Lung (tissue), 17 donors: ENCODE measurements at places on chromosomes 7 and 10.

DNA sequence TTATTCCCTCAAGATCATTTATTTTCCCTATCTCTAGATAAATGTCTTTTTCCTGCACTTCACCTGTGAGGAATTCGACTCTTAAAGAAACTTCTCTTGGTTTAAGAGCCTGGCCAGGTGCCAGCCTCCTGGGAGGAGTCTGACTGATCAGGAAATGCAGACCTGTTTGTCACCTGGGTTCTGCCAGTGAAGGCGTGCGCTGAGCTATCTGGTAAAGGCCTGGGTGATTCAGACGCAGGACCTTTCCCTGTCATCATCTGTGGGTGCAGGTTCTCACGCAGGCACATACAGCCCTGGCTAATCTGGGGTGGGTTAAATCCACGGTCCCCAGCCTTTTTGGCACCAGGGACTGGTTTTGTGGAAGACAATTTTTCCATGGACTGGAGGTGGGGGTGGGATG lies 65.3 kb upstream of the AQP1 start:
- peak; percentile 59 for DNase-seq
- peaks cover 2% of the 10 kb centered on the region for H3K36me3 ChIP-seq
- H3K4me3 ChIP-seq, result no peak overlapping the region
- no peaks in the 10 kb centered on the region for H3K27me3 ChIP-seq
- no peak overlapping the region for H3K27ac ChIP-seq

DNA sequence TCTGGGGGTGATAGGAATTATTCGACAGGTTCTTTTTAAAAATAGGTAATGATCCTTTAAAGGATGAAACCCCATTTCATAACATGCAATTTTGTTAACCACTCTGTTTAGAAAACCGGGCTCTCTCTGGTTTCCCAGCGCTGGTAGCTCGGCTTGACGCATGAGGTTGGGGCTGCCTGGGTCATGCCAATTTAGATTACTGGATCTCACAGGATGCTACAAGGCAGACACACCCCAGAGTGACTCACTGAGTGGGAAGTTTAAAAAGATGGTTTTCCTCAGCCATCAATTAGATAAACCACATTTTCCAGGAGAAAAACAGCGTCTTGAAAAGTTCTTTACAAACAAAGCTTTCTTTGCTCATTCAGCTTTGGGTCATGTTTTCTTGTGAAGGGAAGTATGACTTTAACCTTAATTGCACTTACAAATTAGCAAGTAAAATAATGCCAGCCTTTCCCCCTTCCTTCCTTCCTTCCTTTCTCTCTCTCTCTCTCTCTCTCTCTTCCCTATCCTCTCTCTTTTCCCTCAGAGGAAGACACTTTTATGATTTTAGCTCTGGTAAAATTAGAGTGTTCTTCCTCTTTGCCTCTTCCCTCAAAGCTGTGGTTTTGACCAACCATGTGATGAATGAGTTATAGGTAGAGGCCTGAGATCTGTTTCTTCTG lies 99.8 kb downstream of the EPDR1 start:
- H3K4me3 ChIP-seq, result no peak overlapping the region
- no peaks in the 10 kb centered on the region for H3K4me1 ChIP-seq
- no peak for DNase-seq
- no peaks in the 10 kb centered on the region for H3K27me3 ChIP-seq

DNA sequence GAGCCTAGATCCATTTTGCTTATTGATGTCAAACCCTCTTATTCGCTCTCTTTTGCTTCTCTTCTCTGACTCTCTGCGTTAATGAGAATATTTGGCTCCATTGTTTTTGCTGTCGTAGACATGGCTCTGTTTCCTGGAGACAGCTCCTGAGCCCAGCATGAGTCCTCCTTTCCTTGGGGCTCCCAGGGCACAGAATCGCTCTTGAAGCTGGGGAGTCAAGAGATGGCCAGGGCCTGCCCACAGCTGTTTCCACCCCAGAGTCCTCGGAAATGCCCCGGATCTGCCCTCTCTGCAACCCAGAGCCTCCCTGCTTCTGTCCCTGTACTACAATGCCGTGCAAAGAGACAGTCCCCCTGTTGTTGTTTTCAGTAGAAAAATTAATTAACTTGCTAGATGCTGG lies 566.7 kb upstream of the FOXK1 start:
- no peaks in the 10 kb centered on the region for H3K27me3 ChIP-seq
- no peaks in the 10 kb centered on the region for H3K36me3 ChIP-seq
- H3K27ac ChIP-seq, result no peak overlapping the region

DNA sequence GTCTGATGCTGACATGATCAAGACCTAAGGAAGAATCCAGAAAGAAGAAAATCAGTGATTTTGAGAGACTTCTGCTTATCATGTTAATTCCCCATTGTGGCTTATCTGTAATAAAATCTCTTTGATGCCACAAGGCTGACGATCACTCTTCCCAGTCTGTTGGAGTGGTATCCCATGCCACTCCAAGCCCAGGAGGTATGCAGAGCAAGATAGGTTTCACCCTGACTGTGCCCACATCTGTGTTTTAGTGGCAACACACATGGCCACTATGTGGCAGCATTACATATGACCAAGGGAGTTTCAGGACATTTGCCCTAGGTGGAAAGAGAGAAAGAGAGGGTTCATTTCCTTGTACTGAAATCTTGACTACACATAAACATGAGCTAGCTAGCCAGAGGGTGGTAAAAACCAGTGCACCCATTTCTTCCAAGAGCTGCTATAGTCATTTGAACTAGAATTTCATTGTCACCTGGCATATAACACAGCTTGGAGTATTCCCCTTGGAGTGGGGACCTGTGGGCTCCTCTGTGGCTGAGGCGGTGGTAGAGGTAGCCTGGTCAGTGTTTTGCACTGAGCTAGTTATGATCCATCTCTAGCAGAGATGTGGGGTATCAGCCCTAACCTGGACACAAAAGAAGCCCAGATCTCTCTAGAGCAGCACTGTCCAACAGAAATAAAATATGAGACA lies 20.8 kb downstream of the LAMB4 start:
- no peak overlapping the region for H3K4me3 ChIP-seq
- H3K36me3 ChIP-seq, result no peaks in the 10 kb centered on the region
- no peak for DNase-seq
- no peaks in the 10 kb centered on the region for H3K4me1 ChIP-seq

GRCh38 chr10:103542764-103543616 lies 49.5 kb downstream of the NEURL1 start:
- H3K4me3 ChIP-seq, result no peak overlapping the region
- no peaks in the 10 kb centered on the region for H3K27me3 ChIP-seq
- DNase-seq, result peak; percentile 82
- no peak overlapping the region for H3K27ac ChIP-seq

- H3K27me3 ChIP-seq, result no peaks in the 10 kb centered on the region
- H3K4me3 ChIP-seq, result no peak overlapping the region
- no peak for DNase-seq
- H3K27ac ChIP-seq, result no peak overlapping the region
- no peaks in the 10 kb centered on the region for H3K4me1 ChIP-seq
Measured at GRCh38 chr7:102993718-102994029, 80.9 kb downstream of the LRRC17 start.

DNA sequence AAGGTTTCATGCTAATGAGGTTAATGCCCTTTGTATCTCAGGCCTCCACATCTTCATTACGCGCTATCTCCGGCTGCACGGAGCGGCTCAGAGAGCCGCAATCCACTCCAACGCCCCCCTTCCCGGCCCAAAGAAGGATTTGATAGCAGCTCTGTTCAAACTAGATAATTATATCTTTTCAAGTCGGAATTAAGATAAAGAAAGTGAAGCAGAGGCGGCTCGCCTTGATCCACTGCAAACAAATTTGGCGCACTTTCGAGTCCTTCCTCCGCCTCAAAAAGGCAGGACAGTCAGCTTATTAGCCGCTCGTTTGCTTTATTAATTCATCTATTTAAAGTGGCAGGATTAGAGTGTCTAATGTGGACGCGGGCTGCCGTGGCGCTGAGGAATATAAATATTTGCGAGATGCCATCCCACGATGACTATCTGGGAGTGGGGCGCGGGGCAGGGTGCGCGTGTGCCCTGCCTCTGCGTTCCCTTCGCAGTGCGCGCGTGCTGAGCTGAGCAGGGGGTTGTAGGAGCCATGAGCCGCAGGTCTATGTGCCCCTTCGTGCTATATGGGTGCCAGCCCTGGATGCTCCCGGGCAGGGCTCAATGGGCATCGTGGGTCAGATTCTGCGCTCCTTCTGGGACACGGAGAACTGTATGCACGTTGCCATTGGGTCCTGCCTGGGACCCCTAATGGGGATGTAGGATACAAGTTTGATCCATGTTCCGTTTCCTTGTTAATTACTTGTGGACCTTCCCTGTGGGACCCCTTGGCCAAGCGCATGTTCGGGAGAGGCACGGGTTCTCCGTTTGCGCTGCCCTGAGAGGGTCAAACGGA lies 9.0 kb downstream of the EMX2 start:
- no peaks in the 10 kb centered on the region for H3K36me3 ChIP-seq
- no peaks in the 10 kb centered on the region for H3K4me1 ChIP-seq
- H3K4me3 ChIP-seq, result no peak overlapping the region

DNA sequence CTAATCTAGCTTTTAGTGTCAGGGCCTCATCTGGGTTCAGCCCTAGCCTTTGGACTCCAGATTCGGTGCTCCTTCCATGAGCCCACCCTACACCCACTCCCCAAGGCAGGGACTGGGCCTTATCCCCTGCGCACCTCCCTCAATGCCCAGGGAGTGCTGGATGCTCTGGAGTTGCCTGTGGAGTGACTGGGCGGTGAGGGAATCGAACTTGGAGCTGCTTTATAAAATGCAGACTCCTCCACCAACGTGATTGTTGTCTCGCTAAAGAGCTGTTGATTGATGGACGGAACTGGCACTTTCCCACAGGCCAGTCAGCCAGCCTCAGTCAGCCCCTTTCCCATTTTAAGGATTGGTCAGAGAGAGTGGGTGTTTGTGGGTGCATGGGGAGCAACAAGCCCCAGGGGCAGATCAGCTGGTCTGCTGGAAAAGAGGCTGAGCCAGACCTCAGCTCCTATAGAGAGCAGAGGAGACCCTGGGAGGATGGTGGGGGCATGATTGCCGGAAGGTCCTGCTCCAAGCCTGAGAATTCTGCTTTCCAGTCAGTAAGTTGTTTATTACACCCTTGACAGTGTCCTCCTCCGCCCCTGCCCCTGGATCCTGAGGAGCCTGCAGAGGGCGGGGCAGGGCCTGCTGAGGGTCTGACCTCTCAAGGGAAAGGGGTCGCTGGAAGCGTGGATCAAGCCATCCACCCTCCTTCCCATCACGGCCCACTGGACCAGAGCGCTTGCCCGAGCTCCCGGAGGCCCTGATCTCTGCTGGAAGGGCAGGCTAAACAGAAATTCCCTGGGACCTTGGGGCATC lies 16.7 kb downstream of the UNC5B start:
- H3K27me3 ChIP-seq, result no peaks in the 10 kb centered on the region
- H3K4me1 ChIP-seq, result peaks cover 35% of the 10 kb centered on the region

DNA sequence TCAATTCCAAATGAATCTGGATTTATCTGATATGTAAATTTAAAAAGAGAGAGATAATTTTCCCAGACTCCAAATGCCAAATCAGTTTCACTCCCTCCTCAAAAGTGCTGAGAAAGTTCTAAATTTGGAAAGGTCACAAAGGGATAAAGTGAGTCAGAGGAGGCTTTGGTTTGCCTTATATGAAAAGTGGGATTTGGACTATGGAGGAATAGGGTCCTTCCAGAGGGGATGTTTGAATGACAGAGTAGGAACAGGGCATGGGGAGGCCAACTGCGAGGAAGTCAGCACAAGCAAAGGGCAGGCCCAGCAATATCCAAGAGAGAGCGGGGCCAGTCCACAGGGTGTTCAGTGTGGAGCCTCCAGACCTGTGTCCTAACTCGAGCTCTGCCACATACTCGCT lies 9.8 kb upstream of the FAS start:
- H3K27me3 ChIP-seq, result no peaks in the 10 kb centered on the region
- peaks cover 5% of the 10 kb centered on the region for H3K4me1 ChIP-seq
- peak overlapping the region; percentile 45 for H3K27ac ChIP-seq
- no peaks in the 10 kb centered on the region for H3K36me3 ChIP-seq
- no peak overlapping the region for H3K4me3 ChIP-seq
- no peak for DNase-seq

GRCh38 chr7:87512906-87513305 lies 37.4 kb upstream of the ABCB4 start:
- DNase-seq, result no peak
- no peaks in the 10 kb centered on the region for H3K4me1 ChIP-seq
- no peak overlapping the region for H3K4me3 ChIP-seq
- no peaks in the 10 kb centered on the region for H3K36me3 ChIP-seq

- no peak for DNase-seq
- no peaks in the 10 kb centered on the region for H3K27me3 ChIP-seq
- H3K4me1 ChIP-seq, result no peaks in the 10 kb centered on the region
- no peaks in the 10 kb centered on the region for H3K36me3 ChIP-seq
Measured at GRCh38 chr7:4274286-4274685, 407.8 kb upstream of the FOXK1 start.

DNA sequence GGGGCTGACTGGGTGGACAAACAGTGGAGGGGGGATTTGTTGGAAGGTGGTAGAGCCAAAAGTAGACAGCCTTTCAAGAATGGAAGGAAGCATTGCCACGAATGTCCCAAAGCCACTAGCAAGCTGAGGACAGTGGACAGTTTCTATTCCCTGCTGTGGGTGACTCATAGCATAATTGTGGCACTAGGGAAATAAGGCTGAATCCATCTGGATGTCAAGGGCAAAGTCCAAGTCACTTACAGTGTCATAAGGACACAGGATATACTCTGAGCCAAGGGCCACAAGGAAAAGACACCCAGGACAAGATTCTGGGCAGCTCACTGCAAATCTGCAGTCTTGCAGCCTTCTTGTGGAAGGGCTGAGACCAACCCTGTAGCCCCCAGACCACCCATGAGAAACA lies 79.7 kb downstream of the FRMPD2 start:
- no peaks in the 10 kb centered on the region for H3K27me3 ChIP-seq
- no peak for DNase-seq
- H3K27ac ChIP-seq, result no peak overlapping the region
- H3K36me3 ChIP-seq, result no peaks in the 10 kb centered on the region
- H3K4me3 ChIP-seq, result no peak overlapping the region

DNA sequence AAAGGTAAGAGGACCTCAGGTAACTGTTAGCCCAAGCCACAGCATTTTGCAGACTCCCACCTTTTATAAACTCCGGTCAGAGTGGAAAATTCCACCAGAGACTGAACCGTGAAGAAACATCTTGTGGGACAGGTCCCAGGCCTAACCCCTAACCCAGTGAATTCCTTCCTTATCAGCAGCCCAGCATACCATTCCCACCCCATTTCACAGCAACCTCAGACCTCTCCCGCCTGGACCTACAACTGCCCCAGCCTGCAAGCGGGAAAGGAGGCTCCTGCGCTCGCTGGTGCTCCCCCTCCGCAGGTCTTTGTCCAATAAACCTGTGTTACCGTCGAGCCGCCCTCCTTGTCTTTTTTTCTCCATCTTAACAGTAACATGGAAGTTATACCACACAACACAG lies 736.6 kb downstream of the MAGI2 start:
- H3K27me3 ChIP-seq, result no peaks in the 10 kb centered on the region
- H3K27ac ChIP-seq, result no peak overlapping the region
- H3K4me3 ChIP-seq, result no peak overlapping the region
- DNase-seq, result no peak
- no peaks in the 10 kb centered on the region for H3K36me3 ChIP-seq
